ENCODE measurements at places on chromosomes 5 and 9. TPM values are rescaled to one million over a fixed set of nuclear protein-coding genes. Genes with fewer than 3 reads are reported as not detected.
A peak's percentile ranks its signal among the peaks of the same experiment; 100 is the strongest.

- no peak overlapping the region for H3K4me3 ChIP-seq
- H3K4me1 ChIP-seq = no peaks in the 10 kb centered on the region
- H3K27me3 ChIP-seq = no peaks in the 10 kb centered on the region
Measured at GRCh38 chr5:168592014-168592368, 12.8 kb upstream of the PANK3 start.

DNA sequence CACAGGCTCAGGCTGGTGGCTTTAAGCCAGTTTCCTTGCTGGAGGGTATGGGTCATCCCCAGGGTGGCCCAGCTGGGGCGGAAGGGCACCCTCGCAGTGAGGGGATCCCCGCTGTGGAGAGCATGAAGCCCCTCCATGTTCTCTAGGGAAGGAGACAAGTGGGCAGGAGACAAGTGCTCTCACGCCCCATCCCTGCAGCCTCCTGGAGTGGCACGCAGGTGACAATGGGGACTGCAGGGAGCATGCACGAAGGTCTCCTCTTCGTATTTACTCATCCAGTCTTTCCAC lies 83.3 kb downstream of the GTF3C4 start:
- H3K4me1 ChIP-seq = no peaks in the 10 kb centered on the region
- no peaks in the 10 kb centered on the region for H3K36me3 ChIP-seq
- peak; percentile 58 for DNase-seq
- no peak overlapping the region for H3K4me3 ChIP-seq
- H3K27me3 ChIP-seq = no peaks in the 10 kb centered on the region
- H3K27ac ChIP-seq = no peak overlapping the region

- H3K4me3 ChIP-seq = no peak overlapping the region
- DNase-seq = no peak
- no peaks in the 10 kb centered on the region for H3K4me1 ChIP-seq
- no peaks in the 10 kb centered on the region for H3K36me3 ChIP-seq
- no peaks in the 10 kb centered on the region for H3K27me3 ChIP-seq
Measured at GRCh38 chr5:174111287-174111973, 65.9 kb downstream of the NSG2 start.

DNA sequence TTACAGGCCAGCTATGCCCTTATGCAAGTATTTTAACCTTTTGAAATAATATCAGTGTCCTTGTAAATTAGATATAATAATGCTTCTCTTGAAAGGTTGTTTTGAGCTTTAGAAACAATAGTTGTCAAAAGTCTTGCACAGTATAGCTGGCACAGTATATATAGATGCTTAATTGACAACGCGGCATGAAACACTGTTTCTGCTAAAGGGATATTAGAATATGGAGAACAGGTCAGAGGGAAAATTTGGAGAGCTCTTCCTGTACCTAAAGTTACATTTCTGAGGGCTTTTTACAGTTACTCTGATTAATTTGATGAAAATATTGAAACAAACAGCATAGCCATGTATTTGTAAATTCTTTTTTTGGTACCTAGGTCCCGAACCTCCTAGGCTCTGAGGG lies 4.5 kb downstream of the NUDT2 start:
- peaks cover 13% of the 10 kb centered on the region for H3K36me3 ChIP-seq
- no peaks in the 10 kb centered on the region for H3K27me3 ChIP-seq
- H3K4me3 ChIP-seq = no peak overlapping the region
- H3K27ac ChIP-seq = no peak overlapping the region

- no peak overlapping the region for H3K4me3 ChIP-seq
- DNase-seq = no peak
- H3K4me1 ChIP-seq = no peaks in the 10 kb centered on the region
- H3K27me3 ChIP-seq = no peaks in the 10 kb centered on the region
- H3K27ac ChIP-seq = no peak overlapping the region
Measured at GRCh38 chr9:117480253-117480652, 65.4 kb upstream of the ASTN2 start.

- no peaks in the 10 kb centered on the region for H3K36me3 ChIP-seq
- no peak overlapping the region for H3K4me3 ChIP-seq
- H3K4me1 ChIP-seq = no peaks in the 10 kb centered on the region
- H3K27ac ChIP-seq = no peak overlapping the region
Measured at GRCh38 chr9:8600914-8601680, 801.5 kb upstream of the DMAC1 start.

DNA sequence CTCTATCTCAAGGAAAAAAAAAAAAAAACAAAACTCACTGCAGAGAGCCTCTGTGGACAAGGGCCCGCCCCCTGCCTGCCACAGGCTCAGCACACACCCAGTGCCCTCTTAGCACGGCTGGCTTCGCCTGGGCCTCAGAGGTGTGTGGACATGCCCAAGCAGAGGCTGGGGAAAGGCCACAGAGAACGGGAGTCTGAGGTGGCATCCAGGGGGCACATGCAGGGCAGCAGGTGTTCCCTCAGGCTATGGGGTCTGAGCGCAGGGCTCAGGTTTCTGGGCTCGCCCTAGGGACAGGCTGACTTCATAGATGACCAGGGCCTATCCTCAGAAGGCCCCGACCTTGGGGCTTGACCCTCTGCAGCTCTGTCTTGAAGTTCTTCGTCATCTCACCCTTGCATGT lies 138.7 kb downstream of the ZNF354C start:
- H3K4me1 ChIP-seq = no peaks in the 10 kb centered on the region
- H3K27ac ChIP-seq = no peak overlapping the region
- no peak for DNase-seq
- no peaks in the 10 kb centered on the region for H3K27me3 ChIP-seq
- H3K4me3 ChIP-seq = no peak overlapping the region
- no peaks in the 10 kb centered on the region for H3K36me3 ChIP-seq

- no peaks in the 10 kb centered on the region for H3K27me3 ChIP-seq
- no peaks in the 10 kb centered on the region for H3K4me1 ChIP-seq
- no peaks in the 10 kb centered on the region for H3K36me3 ChIP-seq
- DNase-seq = no peak
- H3K4me3 ChIP-seq = no peak overlapping the region
Measured at GRCh38 chr9:70229579-70229978, 29.2 kb upstream of the SMC5 start.

DNA sequence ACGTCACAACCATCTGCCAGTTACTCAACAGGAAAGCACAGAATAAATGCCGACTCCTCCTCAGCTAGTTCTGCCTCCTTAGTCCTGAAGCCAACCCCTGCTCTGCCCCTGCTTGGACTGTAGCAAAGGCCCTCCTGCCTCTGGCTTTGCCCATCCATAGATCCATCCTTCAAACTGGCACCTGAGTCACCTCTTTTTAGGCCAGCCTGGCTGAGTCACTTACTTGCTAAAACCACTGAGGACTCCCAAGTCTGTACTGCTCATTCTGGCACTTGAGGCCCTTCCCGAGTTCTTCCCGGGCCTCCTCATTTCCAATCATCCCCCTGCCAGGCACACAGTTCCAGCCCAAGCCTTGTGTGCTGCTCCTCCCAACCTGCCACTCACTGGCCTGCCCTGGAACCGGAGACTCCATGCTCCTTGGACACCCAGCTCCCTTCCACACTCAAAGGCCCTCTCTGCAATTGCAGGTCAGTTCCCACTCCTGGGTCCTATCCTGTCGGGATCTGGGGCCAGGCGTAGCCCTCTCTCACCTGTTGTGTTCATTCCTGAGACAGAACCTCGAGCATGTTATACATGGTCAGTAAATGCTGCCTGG lies 220.1 kb downstream of the DAB2IP start:
- no peak overlapping the region for H3K27ac ChIP-seq
- no peaks in the 10 kb centered on the region for H3K27me3 ChIP-seq
- H3K4me3 ChIP-seq = no peak overlapping the region
- DNase-seq = no peak

- H3K4me3 ChIP-seq = no peak overlapping the region
- DNase-seq = no peak
- no peaks in the 10 kb centered on the region for H3K36me3 ChIP-seq
- H3K4me1 ChIP-seq = peaks cover 8% of the 10 kb centered on the region
- no peaks in the 10 kb centered on the region for H3K27me3 ChIP-seq
Measured at GRCh38 chr9:88574953-88575352, 40.0 kb downstream of the NXNL2 start.

GRCh38 chr5:138949988-138950387 lies 74.9 kb upstream of the LRRTM2 start:
- no peak for DNase-seq
- peaks cover 15% of the 10 kb centered on the region for H3K36me3 ChIP-seq
- no peak overlapping the region for H3K4me3 ChIP-seq
- no peak overlapping the region for H3K27ac ChIP-seq

DNA sequence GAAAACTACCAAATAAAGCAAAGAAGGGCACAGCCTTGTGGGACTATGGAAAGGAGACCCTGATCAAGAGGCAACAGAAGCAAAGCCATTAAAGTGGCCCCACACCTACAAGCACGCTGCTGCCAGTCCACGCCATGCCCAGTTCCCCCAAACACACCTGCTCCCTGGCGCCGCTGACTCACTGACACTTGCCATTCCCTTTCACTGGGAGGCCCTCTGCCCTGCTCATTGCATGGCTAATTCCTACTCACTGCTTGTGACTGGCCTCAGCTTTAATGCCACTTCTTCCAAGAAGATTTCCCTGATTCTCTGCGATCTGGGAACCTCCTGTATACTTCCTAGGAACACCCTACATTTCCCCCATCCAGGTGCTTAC lies 71.2 kb upstream of the TAF1L start:
- no peak overlapping the region for H3K4me3 ChIP-seq
- no peak for DNase-seq
- no peak overlapping the region for H3K27ac ChIP-seq
- no peaks in the 10 kb centered on the region for H3K27me3 ChIP-seq

- H3K27ac ChIP-seq = no peak overlapping the region
- H3K36me3 ChIP-seq = no peaks in the 10 kb centered on the region
- no peaks in the 10 kb centered on the region for H3K27me3 ChIP-seq
Measured at GRCh38 chr5:57042524-57042931, 90.6 kb upstream of the MIER3 start.

GRCh38 chr5:160198841-160199409 lies 30.4 kb upstream of the FABP6 start:
- no peak overlapping the region for H3K27ac ChIP-seq
- DNase-seq = no peak
- H3K4me3 ChIP-seq = peak overlapping the region; percentile 46
- no peaks in the 10 kb centered on the region for H3K27me3 ChIP-seq
- no peaks in the 10 kb centered on the region for H3K36me3 ChIP-seq
- H3K4me1 ChIP-seq = peaks cover 11% of the 10 kb centered on the region

- H3K27ac ChIP-seq = no peak overlapping the region
- H3K27me3 ChIP-seq = no peaks in the 10 kb centered on the region
- H3K4me3 ChIP-seq = no peak overlapping the region
- no peaks in the 10 kb centered on the region for H3K36me3 ChIP-seq
- no peak for DNase-seq
Measured at GRCh38 chr5:6187501-6187900, 190.8 kb downstream of the MED10 start.

DNA sequence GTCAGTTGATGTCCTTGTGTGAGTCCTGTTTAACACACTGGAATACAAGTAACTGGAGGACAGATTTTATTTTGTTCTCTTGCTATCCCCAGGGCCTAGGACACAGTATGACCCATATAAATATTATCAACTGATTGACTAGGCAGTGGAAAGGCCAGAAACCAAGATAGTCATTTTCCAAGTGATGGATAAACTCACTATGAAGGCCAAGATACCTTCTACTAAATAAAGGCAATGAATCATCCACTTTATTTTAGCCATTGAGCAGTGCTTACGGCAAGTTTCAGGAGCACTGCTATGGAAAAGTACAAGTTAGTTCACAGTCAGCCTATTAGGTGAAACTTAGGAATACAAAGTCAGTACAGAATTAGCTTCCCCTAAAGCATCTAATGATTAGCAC lies 153.2 kb downstream of the SEMA5A start:
- no peak overlapping the region for H3K27ac ChIP-seq
- DNase-seq = no peak
- no peaks in the 10 kb centered on the region for H3K27me3 ChIP-seq
- H3K4me1 ChIP-seq = no peaks in the 10 kb centered on the region
- H3K4me3 ChIP-seq = no peak overlapping the region

- H3K36me3 ChIP-seq = no peaks in the 10 kb centered on the region
- peaks cover 30% of the 10 kb centered on the region for H3K4me1 ChIP-seq
- DNase-seq = no peak
- no peaks in the 10 kb centered on the region for H3K27me3 ChIP-seq
Measured at GRCh38 chr5:151719228-151720000, 32.7 kb upstream of the SPARC start.

- peaks cover 33% of the 10 kb centered on the region for H3K4me1 ChIP-seq
- H3K36me3 ChIP-seq = no peaks in the 10 kb centered on the region
- no peak for DNase-seq
- no peak overlapping the region for H3K27ac ChIP-seq
- H3K4me3 ChIP-seq = no peak overlapping the region
Measured at GRCh38 chr5:140148508-140148907, 22.8 kb downstream of the IGIP start.

GRCh38 chr5:37071901-37072581 lies 177.1 kb downstream of the CPLANE1 start:
- H3K36me3 ChIP-seq = no peaks in the 10 kb centered on the region
- no peak for DNase-seq
- H3K4me1 ChIP-seq = no peaks in the 10 kb centered on the region
- no peak overlapping the region for H3K27ac ChIP-seq

GRCh38 chr5:42991404-42992087 lies 48.6 kb downstream of the ANXA2R start:
- H3K27ac ChIP-seq = peak overlapping the region; percentile 98
- H3K27me3 ChIP-seq = peaks cover 63% of the 10 kb centered on the region
- H3K36me3 ChIP-seq = no peaks in the 10 kb centered on the region
- DNase-seq = no peak
- peaks cover 7% of the 10 kb centered on the region for H3K4me1 ChIP-seq

SYK gene
- 63.8 TPM for total RNA-seq

FIBCD1 gene
- total RNA-seq = 2.7 TPM

PCDHB8 gene
- total RNA-seq = 2.4 TPM

HTR1A gene
- not detected for total RNA-seq

GPBP1 gene
- 63.0 TPM for total RNA-seq

FAM221B gene
- not detected for total RNA-seq

CCL27 gene
- total RNA-seq = not detected

PAX5 gene
- 0.23 TPM for total RNA-seq

Data from upper lobe of right lung (tissue), 1 donor.